ENCODE measurements at places on chromosomes 2 and 18.

DNA sequence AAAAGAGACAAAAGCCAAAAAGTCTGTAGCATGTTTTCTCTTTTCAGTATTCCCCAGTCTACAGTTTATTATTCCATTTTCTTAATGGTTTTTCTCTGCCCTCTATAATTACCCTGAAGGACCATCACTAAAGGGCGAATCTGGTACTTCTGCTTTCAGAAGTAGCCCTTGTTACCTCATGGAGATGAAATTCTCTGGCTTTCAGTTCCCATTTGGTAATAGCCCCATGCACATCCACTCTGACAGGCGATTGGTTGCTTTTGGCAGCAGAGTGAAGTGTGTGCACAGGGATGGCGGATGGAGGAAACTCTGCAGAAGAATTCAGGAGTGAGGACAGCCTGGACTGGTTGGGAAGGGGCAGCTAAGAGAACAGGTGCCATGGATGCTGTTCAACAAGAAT is 66.3 kb upstream of the NABP1 start:
- no peak for DNase-seq

- no peak for DNase-seq
Observed at GRCh38 chr2:187495324-187495723, 47.3 kb upstream of the CALCRL start.

- DNase-seq = no peak
Observed at GRCh38 chr2:105320651-105321215, 8.8 kb downstream of the TGFBRAP1 start.

GRCh38 chr2:225598897-225599296 is 199.4 kb downstream of the NYAP2 start:
- no peak for DNase-seq

- no peak for DNase-seq
Observed at GRCh38 chr2:161170958-161171932, 11.0 kb downstream of the TANK start.

GRCh38 chr18:24600076-24600654 is 139.7 kb downstream of the HRH4 start:
- no peak for DNase-seq

GRCh38 chr2:113976277-113976928 is 86.5 kb downstream of the ACTR3 start:
- DNase-seq = no peak

GRCh38 chr2:48312126-48312525 is 217.8 kb upstream of the STON1 start:
- no peak for DNase-seq

DNA sequence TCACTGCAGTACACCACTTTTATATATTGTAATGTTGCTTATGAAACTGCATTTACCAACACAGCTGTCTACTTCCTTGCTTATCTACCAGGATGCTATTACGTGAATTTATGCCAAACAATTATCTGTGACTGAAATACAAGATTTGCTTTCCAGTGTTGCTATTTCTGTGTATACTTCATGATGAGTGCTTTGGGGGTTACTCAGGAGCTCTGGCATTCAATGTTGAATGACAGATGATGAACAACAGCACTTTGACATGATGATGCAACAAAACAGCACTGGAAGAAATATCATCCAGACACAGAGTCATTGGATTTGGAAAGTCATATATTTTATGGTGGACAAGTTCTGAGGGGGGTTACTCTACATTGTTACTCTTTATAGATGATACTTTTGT is 125.8 kb downstream of the NETO1 start:
- DNase-seq = no peak

DNA sequence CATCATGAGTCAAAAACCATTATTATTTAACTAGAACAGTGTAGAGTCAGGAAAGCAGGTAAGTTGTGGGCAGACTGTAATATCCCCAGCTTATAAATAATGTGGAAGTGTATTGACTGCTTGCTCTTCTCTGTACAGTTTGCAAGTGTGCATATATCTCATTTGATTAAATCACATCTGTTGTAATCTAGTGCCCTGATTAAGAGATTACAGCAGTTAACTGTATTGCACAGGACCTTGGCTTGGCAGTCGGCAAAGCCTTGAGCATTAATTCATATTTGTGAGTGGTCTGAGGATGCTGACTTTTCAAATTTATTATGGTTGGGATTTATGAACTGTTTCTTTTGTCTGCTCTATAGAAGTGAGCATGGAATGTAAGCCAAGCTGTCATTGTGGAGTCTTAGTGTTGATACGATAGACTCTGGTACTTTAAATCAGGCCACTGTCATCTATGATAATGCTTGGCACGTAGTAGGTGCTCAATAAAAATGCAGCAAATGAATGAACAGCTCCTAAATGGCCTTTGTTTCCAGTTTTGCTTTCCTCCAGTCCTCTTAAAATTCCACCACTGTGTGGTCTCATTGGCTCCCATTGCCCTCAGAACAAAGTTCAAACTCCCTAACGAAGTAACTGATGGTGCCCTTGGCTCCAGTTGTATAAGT is 48.3 kb downstream of the RAB31 start:
- DNase-seq = no peak

GRCh38 chr2:128949360-128949759 is 630.7 kb upstream of the HS6ST1 start:
- no peak for DNase-seq

GRCh38 chr2:236164201-236164924 is 3.8 kb downstream of the GBX2 start:
- no peak for DNase-seq

- no peak for DNase-seq
Observed at GRCh38 chr2:217223222-217223930, 363.5 kb upstream of the TNP1 start.

GRCh38 chr2:120647487-120647886 is 88.2 kb upstream of the GLI2 start:
- DNase-seq = no peak

DNA sequence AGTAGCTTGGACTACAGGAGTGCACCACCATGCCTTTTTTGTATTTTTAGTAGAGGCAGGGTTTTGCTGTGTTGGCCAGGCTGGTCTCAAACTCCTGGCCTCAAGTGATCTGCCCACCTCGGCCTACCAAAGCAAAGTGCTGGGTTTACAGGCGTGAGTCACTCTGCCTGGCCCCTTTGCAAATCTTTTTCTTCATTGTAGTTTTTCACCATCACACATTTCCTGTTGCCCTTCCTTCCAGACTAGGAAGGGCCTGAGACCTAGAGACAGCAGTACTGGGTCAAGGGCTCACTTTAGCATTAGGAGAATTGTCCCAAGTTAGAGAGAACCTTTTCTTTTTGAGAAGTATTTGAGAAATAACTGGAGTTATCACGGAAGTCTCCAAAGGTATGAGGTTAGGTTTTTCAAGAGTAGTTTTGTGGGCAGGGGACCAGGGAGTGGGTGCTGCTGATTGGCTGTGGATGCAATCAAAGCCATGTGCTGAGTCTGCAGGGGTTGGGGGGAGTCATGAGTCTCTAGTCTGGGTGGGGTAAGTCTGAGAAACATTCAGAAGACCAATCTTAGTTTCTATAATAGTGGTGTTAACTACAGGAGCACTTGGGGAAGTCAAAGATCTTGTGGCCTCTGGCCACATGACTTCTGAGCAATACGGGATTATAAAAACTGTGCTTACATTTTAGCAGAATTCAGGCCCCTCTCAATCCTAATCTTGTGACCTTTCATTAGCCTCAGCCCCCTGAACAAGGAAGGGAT is 23.7 kb downstream of the B3GNT2 start:
- DNase-seq = no peak

DNA sequence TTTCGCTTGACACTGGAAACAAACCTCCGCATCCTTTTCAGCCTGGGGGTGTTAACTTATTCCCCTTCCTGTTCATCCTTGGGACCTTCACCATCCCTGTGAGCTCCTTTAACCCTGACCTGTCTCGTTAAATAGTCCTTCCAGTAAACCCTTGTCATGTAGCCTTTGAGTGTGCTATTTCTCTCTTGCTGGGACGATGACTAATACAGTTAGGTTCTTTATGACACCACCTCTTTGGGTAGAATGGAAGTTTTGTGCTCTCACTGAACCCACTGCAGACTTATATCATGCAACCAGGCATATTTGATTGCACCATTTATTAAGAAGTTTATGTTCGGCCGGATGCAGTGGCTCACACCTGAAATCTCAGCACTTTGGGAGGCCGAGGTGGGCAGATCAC is 40.5 kb upstream of the GAREM1 start:
- no peak for DNase-seq

DNA sequence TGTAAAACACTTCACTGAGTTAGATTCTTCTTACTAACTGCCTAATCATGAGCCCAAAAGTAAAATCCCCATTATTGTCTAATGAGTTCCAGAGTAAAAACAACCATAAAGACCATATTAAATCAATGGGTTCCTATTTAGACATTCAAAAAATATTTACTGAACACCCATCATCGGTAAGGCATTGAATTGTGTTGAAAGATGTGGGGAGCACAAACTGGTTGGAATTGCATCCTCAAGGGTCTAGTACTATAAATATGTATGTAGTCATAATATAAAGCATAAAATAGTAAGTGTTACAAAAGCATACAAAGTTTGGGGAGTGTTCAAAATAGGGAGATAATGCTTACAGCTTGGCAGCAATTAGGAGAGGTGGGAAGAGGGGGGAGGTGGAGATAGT is 3.0 kb upstream of the MARCHF4 start:
- no peak for DNase-seq

GRCh38 chr2:197982565-197982964 is 178.2 kb downstream of the PLCL1 start:
- no peak for DNase-seq

GRCh38 chr2:120556911-120557310 is 178.8 kb upstream of the GLI2 start:
- no peak for DNase-seq

DNA sequence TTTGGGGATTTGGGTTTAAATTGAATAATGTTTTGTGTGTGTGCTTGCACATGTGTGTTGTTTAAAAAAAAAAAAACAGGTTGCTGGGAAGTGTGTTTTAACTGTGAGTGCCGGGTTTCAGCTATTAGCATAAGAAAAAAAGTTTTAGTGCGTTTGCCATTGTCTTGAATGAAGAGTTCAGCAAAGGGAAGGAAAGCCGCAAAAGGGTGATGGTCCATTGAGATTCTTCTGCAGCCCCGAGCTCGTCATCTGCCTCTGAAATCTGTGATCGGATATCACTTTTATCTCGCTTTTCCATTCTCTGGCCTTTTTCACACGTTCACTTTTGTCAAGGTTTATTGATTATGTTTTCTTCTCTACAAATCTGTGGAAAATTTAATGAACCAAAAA is 4.7 kb downstream of the GLI2 start:
- no peak for DNase-seq

GRCh38 chr18:74549591-74550104 is 15.3 kb downstream of the CNDP1 start:
- DNase-seq = no peak

DNA sequence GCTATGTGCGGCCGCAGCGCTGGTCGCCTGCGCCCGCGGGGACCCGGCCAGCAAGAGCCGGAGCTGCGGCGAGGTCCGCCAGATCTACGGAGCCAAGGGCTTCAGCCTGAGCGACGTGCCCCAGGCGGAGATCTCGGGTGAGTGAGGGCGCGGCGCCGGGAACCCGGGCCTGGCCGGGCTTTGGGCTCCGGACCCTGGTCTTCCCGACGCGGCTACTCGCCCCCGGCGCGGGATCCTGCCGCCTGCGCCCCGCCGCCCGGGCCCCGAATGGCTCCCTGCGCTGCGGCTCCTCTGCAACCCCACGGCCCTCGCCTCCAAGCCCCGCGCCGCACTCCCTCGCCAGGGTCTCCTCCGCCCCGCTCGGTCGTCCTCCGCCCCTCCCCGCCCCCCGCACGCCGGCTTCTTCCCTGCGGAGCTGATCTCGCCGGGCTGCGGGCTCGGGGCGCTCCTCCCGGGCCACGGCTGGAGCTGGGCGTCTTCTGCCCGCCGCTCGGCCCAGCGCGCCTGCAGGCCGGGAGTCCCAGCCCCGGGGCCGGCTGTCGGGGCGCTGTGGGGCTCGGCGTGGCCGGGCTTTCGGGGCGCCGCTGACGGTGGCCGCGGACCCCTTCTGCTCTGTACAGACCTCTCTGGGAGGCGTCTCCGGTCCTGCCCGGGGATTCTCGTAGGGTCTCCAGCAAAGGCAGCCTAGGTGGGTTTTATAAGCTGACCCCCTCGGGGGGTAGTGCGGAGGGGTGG is 652 bp downstream of the GPC1 start:
- no peak for DNase-seq

- DNase-seq = no peak
Observed at GRCh38 chr2:209591021-209591420, 167.2 kb downstream of the MAP2 start.
